ENCODE measurements at places on chromosomes 4 and X.

GRCh38 chr4:123826896-123827295 lies 430.3 kb downstream of the SPRY1 start:
- DNase-seq = no peak

DNA sequence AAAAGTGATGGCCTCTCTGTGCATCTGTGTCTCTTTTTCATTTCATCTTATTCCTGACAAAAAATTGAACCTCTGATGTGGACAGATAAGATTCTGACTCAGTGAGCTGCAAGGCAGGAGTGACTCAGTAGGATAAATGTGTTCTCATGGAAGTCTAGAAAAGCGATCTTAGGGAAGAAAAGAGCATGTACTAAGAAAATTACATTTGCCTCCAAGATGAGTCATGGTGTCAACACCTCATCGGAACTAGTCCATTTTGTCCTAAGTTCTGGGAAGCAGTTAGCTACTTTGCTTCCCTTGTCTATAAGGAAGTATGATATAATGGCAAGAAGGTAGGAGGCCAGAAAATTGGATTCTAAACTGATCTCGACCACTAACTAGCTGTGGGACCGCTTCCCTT lies 83.5 kb upstream of the AFF2 start:
- no peak for DNase-seq

DNA sequence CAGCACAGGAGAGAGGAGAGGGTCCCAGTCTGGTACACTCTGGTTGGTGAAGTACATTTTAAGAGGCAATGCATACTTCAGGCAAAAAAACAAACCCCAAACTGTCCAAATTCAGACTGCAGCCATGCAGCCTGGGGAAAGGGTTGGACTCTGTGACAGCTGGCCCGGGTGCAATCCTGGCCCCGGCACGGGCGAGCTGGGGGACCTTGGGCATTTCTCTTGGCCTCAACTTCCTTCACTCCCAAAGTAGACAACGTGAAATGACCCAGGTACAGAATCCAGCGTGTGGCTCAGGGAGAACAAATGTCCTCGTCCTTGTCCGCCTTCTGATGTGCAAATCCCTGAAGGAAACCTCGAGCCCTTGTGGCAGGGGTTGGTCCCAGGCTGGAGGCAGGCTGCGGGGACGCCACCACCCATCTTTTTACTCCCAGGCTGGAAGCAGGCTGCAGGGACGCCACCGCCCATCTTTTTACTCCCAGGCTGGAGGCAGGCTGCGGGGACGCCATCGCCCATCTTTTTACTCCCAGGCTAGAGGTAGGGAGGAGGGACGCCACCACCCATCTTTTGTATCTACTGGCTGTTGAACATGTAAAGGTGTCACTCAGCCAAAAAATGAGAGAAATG lies 62.3 kb downstream of the ACOX3 start:
- no peak for DNase-seq

DNA sequence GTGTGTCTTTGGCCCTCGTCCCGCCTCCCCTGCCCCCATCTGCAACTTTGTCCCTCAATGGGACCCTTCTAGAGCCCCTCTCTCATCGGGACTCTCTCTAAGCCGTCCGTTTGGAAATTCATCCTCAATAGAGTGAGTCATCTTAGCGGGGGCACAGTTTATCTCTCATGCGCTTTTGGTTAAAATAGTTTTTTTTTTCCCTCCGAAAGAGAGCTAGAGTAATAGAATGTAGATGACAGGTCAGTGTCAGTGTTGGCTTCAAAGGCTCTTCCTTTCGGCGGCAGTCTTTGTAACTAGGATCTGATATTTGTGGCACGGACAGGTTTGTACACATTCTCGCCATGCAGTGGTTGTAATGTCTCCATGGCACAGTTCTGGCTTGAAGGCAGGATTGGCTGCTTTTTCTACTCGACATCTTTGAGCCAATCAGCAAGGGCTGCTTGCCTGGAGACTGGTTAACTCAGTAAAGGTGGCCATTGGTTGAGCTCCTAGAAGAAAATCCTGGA lies 989 bp downstream of the N4BP2 start:
- peak; percentile 88 for DNase-seq

- DNase-seq = no peak
Observed at GRCh38 chr4:14452764-14453163, 549.5 kb upstream of the CPEB2 start.

- DNase-seq = no peak
Observed at GRCh38 chrX:55450259-55450658, 1.7 kb upstream of the MAGEH1 start.

- DNase-seq = no peak
Observed at GRCh38 chr4:142585411-142585810, 260.7 kb downstream of the INPP4B start.

GRCh38 chr4:167831855-167832254 lies 260.5 kb upstream of the ANXA10 start:
- no peak for DNase-seq

- DNase-seq = no peak
Observed at GRCh38 chr4:123819362-123820035, 422.9 kb downstream of the SPRY1 start.

- DNase-seq = no peak
Observed at GRCh38 chrX:149699761-149700160, 12.1 kb upstream of the MAGEA11 start.

All from NCI-H187 treated with DMSO at 0.1 percent for 48 hours (cell line).